Caudate nucleus (tissue), 63 donors: ENCODE measurements at places on chromosomes 16 and 17.

- DNase-seq: no peak
These were observed 248.9 kb downstream of the SLC39A11 start for GRCh38 chr17:72843591-72843990.

DNA sequence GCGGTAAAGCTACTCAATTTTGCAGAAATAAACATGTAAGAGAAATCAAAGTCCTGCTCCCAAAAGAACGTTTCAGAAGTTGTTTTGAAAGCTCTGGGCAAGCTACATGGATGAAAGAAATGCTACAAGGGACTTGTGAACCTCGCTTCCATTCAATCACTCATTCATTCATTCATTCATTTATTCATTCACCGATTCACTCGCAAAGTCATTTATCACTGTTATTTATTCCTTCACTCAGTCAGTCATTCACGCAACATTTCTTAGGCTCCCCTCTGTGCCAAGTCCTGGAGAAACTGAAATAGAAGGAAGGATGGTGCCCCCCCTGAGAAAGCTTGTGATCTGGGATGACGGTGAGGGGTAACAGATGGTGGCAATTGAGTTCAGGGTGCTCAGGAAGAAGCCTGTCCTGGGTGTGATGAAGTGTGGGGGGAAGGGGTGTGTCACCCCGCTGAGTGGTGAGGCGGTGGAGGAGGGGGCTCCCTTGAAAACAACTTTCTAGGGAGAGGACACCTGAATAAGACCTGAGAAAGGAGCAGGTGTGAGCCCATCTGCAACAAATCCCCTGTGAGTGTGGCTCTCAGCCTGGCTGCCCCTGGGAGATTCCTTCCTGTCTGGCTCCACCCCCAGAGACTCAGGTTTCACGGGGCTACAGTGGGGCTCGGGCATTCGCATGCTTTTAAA is 36.3 kb upstream of the PRSS54 start:
- DNase-seq: no peak

- DNase-seq: no peak
These were observed 1.9 kb downstream of the CDK5R1 start for GRCh38 chr17:32488604-32489180.

- DNase-seq: no peak
These were observed 12.2 kb upstream of the MRPS23 start for GRCh38 chr17:57861790-57862693.

DNA sequence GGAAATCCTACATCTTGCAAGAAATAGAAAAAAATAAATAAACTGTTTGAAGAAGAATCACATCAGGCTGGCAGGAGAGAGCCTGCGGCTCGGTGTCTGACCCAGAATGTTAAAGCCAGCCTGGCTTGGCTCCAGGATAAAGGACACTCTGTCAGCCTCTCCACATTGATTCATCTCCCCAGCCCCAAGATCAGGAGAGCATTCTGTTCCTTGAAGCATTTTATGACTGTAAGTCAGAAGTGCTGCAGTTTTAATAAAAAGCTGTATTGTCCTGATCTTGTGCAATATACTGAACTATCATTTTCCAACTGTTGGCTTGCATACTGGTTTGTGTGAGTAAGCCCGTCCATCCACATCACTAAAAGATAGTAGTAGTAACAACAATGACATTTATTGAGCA is 426.6 kb downstream of the HAPSTR1 start:
- no peak for DNase-seq

GRCh38 chr16:26709175-26709574 is 357.6 kb upstream of the C16orf82 start:
- no peak for DNase-seq

GRCh38 chr16:57008440-57008839 is 19.1 kb downstream of the NLRC5 start:
- DNase-seq: no peak

DNA sequence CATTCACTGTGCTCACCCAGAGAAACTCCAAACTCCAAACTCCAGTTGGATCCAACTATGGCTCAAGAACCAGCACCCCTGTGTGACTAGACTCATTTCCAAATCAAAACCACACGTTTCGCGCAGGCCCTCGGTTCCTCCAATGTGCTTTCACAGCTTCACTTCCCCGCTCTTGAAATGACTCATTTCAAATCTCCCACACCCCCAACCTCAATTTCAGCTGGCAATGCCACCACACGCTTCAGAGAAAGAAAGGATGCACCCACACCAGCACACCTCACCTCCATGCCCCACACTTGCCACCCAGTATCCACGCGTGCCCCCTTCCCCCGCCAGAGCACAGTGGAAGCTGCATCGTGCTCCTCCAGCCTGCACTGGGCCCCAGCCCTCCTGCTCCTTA is 9.0 kb downstream of the TMEM92 start:
- no peak for DNase-seq

GRCh38 chr17:81870981-81871386 is at the start of gene ARHGDIA:
ARHGDIA (minus strand) TSS chr17:81871337; CDS start chr17:81869930, 1,407 bp downstream.
- DNase-seq: no peak

DNA sequence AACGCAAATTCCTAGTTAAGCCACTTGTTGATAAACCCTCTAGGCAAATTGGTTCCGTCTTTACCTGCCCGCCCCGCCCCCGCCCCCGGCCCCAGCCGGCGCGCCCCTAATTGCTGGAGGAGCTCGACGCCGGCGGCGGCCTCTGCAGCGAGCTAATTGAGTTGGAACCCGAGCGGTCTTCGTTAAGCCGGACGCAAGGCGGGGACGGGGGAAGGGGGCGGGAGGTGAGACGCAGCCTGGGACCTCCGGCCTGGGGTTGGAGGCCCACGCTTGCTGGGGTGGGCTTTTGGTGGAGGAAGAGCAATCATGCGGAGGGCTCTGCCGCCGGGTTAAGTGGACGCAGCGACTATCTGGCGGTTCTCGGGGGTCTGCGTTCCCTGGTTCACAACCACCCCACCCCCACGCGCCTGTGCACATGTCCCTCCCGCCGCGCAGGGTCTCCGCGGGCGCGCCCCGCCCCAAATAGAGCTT is 12.7 kb upstream of the FOXF1 start:
- no peak for DNase-seq

DNA sequence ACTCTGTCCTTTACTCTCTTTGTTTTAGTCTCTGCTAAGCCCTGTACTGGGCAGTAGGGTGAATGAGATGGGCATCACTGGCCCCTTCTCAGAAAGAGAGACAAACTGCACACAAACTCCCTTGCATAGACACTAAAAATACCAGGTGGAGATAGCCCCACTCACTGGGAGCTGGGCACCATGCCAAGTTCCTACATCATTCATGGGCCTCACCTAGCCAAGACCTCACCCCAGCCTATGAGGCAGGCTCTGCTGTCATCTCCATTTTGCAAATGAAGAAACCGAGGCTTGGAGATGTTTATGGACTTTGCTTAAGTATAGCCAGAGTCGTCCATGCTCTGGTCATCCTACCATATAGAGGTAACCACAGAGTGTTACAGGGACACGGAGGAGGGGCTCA is 499.8 kb upstream of the CDH11 start:
- DNase-seq: no peak

DNA sequence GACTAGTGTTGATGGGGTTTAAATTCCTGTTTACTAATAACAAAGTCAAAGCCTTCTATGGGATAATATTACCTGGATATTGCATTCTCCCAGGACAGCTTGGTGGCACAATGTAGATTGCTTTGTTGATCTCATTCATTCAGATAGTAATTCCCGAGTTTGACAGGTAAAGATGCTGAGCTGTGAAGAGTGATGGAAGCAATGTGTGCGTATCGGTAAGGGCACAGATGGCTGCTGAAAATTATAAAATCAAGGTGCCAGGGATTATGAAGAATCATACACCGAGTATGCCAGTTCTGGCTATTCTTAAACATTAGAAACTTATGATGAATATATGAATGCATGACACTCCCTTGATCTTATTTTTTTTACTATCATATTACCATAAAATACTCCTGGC is 100.6 kb upstream of the CNTNAP4 start:
- DNase-seq: no peak

DNA sequence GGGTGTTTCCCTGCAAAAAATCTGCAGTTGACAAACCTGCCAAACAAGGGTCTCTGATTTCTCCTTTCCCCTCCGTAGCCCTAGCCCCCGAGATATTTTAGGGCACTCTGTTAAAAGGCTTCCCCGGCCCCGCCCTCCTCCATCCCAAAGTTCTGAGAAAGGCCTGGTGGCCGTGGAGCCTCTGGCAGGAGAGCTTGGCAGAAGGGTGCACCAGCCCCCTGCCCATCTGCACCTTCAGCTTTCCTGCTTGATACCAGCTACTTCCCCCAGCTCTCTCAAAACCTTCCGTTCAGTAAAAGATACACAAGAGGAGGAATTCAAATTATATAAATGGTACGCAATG is 711 bp upstream of the CANT1 start:
- DNase-seq: no peak

GRCh38 chr17:15377616-15378015 is 36.2 kb upstream of the TEKT3 start:
- DNase-seq: peak; percentile 27
